Liver (tissue), 10 donors: ENCODE measurements at places on chromosomes 11 and 22. TPM values are rescaled to one million over a fixed set of nuclear protein-coding genes. Genes with fewer than 3 reads are reported as not detected.

NXPE4 gene
- not detected for total RNA-seq

CTSD gene
- total RNA-seq, result 310 TPM

TUB gene
- 1.3 TPM for total RNA-seq

MLC1 gene
- total RNA-seq, result 9.4 TPM

OAF gene
- 89.4 TPM for total RNA-seq

KRTAP5-8 gene
- not detected for total RNA-seq

CYP2D6 gene
- 236 TPM for total RNA-seq

CCDC15 gene
- total RNA-seq, result 3.5 TPM

RFPL1 gene
- total RNA-seq, result not detected

PDGFB gene
- total RNA-seq, result 2.5 TPM

FAM118A gene
- total RNA-seq, result 36.0 TPM

OR51I1 gene
- total RNA-seq, result 0.33 TPM

OR5B21 gene
- total RNA-seq, result not detected

CCDC157 gene
- total RNA-seq, result 1.3 TPM

ACR gene
- 0.17 TPM for total RNA-seq

ESAM gene
- 9.8 TPM for total RNA-seq

PNPLA5 gene
- not detected for total RNA-seq

SYT13 gene
- total RNA-seq, result 0.05 TPM

APOL4 gene
- 1.5 TPM for total RNA-seq

SLC22A25 gene
- total RNA-seq, result 35.3 TPM

C22orf23 gene
- not detected for total RNA-seq

C22orf31 gene
- total RNA-seq, result 0.14 TPM

LGR4 gene
- total RNA-seq, result 95.3 TPM

CBL gene
- 5.5 TPM for total RNA-seq

IGLL5 gene
- total RNA-seq, result 1.3 TPM

CLMP gene
- total RNA-seq, result 1.3 TPM

SCGB1A1 gene
- total RNA-seq, result not detected

TRIM21 gene
- 11.5 TPM for total RNA-seq

RRM1 gene
- total RNA-seq, result 69.9 TPM

MS4A7 gene
- total RNA-seq, result 32.0 TPM

TBX10 gene
- total RNA-seq, result not detected

PIK3IP1 gene
- 7.8 TPM for total RNA-seq

UBQLNL gene
- 0.05 TPM for total RNA-seq

PIH1D2 gene
- 0.42 TPM for total RNA-seq

C1QTNF5 gene
- total RNA-seq, result 4.4 TPM

RAB38 gene
- 0.59 TPM for total RNA-seq

PTS gene
- total RNA-seq, result 11.3 TPM

SLC22A8 gene
- total RNA-seq, result not detected

EXPH5 gene
- total RNA-seq, result 6.1 TPM

DNHD1 gene
- total RNA-seq, result 3.8 TPM

CBX6 gene
- total RNA-seq, result 10.8 TPM

AP2A2 gene
- total RNA-seq, result 20.5 TPM

NPAS4 gene
- total RNA-seq, result not detected

CDC42BPG gene
- 1.2 TPM for total RNA-seq

VPREB1 gene
- total RNA-seq, result 1.1 TPM

HMOX1 gene
- total RNA-seq, result 108 TPM

PNPLA3 gene
- 59.1 TPM for total RNA-seq

LMNTD2 gene
- 2.9 TPM for total RNA-seq
